ENCODE measurements at places on chromosomes 1 and 21.
A peak's percentile ranks its signal among the peaks of the same experiment; 100 is the strongest.

GRCh38 chr1:46363121-46363520, 22.5 kb downstream of the NSUN4 start:
- no peak for DNase-seq

GRCh38 chr1:210328746-210329503, at the start of gene HHAT:
Gene HHAT (plus strand): TSS chr1:210328902. CDS start chr1:210348976, 20,074 bp downstream.
- peak; percentile 60 for DNase-seq

GRCh38 chr1:25120281-25120680, 112.0 kb downstream of the SYF2 start:
- DNase-seq: no peak

- no peak for DNase-seq
These were observed 7.2 kb downstream of the ZDHHC18 start for GRCh38 chr1:26833432-26834405.

DNA sequence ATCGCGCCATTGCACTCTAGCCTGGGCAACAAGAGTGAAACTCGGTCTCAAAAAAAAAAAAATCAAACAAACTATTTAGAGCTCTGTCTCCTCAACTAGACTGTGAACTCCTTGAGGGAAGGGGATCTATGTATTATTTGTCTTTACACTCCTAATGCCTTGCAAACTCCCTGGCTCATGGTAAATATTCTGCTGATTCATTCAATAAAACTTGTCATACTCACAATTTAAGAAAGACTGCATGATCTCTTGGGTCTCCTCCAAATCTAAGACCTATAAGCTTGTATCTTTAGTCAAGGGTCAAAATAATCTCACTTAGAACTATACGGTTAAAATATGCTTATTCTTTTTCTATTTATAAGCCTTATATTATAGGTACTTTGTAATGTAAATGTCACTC, 90.3 kb upstream of the NR5A2 start:
- no peak for DNase-seq

DNA sequence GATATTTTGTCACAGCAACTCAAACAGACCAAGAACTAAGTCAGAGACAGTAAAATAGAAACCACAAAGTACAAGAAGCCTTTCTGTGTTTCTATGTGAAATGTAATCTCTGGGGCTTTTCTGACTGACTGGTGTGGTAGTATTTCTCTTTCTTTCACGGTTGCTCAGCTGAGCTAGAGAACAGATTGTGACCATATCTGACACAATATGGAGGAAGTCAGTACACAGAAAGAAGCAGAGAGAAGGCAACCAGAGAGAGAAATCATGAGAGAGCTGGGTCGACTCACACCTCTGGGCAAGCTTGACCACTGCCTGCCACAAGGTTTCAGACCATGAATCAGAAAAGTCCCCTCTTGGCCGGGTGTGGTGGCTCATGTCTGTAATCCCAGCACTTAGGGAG, 208.9 kb upstream of the GREM2 start:
- no peak for DNase-seq

DNA sequence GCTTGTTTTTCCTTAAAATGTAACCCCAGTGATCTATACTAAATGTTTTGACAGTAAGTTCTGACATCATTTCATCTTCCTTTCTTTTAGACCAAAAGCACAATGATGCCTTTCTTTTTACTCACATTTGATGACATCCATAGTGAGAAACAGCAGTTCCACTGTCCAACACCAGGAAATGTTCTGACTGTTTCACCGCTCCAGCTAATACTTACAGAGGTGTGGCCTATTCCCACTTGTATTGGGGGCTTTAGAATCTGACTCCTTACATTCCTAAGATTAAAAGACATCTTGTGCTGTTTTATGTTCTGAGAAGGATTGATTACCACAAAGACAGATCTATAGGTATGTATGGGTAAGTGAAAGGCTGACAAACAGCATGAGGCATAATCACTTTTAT, 1018.2 kb upstream of the PRMT6 start:
- DNase-seq: no peak
